ENCODE measurements at places on chromosomes 3 and 15.
A peak's percentile ranks its signal among the peaks of the same experiment; 100 is the strongest.

- DNase-seq = peak; percentile 62
These were observed 10.8 kb downstream of the EIF2AK4 start for GRCh38 chr15:39944726-39945125.

DNA sequence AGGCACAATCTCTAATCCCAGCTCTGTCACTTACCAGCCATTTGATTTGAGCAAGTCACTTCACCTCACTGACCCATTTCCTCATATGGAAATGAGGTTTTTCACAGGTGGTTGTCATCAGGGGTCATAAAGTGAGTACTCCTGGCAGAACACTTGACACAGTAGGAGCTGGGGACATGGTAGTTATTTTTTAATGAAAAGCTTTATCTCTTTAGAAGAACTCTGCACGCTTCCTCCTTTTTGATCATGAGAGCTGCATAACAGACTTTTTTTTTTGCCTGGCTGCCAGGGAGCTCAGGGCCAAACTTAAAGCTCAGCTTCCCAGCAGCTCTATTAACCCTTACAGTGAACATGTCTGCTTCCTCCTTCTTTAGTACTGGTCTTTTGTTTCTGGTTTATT, 8.4 kb downstream of the VWA5B2 start:
- DNase-seq = no peak

DNA sequence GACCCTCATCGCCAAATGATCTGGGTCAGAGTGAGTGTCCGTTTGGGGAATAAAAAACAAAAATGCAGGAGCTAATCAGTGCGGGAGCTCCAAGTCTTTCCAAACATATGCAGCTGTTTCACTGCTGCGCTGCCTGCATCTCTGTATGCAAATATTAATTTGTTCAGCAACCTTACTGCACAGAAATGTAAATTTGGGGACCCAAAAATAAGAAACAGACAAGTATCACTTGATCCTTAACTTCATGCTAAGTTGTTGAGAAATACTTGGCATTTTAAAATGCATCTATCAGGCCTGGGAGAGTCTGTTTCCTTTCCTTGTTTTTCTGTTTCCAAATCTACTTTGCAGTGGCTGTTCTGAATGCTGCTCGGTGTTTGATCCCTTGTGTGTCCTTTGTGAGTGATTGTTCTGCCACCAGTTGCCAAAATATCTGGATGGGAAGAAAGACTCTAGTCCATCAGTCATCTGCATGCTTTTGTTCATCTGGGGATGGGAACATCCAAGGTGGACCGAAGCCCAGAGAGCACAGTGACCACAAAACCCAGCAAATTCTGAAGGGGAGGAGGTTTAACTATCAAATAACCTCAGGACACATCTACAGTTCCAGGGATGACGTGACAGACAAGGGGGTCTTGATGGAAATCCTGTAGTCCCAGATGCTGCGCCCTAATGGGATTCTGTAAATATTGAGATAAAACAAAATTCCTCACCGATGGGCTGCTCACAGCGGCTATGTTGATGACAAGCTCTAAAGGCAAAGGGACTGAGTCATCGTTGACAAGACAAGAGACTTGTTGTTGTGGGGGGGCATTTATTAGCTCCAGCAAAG, 199.5 kb upstream of the WNT5A start:
- peak; percentile 28 for DNase-seq

DNA sequence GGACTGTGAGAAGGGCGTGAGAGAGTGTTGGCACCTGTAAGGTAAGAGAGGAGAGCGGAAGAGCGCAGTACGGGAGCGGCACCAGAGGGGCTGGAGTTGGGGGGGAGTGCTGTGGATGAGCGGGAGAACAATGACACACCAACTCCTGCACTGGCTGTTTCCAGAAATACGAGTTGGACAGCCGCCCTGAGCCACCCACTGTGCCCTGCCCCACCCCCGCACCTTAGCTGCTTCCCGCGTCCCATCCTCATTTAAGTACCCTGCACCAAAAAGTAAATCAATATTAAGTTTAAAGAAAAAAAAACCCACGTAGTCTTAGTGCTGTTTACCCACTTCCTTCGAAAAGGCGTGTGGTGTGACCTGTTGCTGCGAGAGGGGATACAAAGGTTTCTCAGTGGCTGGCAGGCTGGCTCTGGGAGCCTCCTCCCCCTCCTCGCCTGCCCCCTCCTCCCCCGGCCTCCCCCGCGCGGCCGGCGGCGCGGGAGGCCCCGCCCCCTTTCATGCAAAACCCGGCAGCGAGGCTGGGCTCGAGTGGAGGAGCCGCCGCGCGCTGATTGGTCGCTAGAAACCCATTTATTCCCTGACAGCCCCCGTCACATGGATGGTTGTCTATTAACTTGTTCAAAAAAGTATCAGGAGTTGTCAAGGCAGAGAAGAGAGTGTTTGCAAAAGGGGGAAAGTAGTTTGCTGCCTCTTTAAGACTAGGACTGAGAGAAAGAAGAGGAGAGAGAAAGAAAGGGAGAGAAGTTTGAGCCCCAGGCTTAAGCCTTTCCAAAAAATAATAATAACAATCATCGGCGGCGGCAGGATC, at the start of gene SOX2:
Gene SOX2 (plus strand): TSS at position 601 of the 811 bp plus-strand sequence. CDS start 436 bp downstream, outside the sequence.
- DNase-seq = peak; percentile 89

DNA sequence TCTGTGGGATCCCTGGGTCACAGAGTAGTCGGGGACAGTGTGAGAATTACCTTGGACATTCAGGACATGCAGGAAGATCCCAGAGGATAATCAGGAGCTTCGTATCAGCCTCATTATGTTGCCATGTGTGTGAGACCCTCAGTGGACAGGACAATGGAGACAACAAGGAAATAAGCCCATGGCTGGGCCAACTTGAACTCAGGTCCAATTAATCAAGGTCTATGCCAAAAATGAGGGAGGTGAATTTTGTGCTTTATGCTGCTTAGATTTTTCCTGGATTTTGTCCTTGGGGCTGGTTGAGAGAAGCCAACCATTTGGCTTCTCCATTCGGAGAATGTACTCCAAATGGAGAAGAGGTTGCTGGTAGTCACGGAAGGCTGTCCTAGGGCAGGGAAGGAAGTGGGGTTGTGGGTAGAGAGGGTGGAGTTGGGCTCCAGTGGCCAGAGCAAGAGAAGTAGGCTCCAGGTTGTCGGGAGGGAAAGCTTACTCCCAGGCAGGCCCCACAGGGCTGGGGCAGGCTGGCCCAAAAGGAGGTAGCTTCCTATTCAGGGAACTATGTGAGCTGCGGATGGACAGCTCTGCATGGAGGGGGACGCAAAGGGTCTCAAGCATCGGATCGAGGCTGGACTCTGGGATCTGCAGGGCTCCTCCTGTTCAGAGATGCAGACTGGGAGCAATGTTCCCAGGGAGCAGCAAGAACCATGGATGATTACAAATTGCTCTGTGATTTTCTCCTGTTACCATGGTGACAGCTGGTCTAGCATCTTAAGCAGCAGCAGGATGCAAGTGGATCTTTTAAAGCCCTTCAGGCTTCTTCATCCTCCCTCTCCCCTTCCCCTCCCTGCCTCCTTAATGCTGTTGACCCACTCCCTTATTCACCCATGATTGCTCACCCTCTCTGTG, 91.1 kb downstream of the WNT7A start:
- no peak for DNase-seq

- DNase-seq = no peak
These were observed 39.0 kb downstream of the GPR160 start for GRCh38 chr3:170076715-170077238.

DNA sequence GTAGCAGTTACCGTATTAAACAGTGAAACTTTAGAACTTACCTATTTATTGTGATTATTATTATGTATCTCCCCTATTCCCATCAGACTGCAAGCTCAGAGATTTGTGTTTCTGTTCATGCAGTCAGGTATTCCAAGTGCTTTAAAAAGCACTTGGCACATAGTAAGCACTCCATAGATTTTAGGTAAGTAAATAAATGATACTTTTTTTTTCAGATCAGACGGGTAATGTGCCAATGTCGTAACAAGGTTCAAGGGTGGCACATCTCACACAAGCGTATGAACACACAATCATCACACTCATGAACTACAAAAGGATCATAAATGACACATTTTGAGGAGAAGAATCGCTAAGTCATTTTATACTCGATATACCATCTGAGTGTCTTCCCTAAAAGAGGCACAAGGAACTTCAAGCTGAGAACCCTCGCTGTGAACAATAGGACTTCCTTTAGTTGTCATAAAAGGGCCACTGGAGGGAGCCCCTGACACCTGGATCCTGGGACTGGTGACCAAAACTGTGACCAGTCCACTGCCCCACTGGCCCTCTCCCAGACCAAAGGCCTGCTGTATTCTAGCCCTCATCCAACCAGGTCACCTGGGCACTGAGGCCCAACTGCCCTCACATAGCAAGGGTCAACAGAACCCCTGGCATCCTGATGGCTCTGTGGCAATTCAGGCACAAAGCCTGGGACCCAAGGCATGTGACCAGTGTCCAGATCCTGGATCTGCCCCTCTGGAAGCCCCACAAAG, 32.1 kb downstream of the KIF9 start:
- DNase-seq = no peak

DNA sequence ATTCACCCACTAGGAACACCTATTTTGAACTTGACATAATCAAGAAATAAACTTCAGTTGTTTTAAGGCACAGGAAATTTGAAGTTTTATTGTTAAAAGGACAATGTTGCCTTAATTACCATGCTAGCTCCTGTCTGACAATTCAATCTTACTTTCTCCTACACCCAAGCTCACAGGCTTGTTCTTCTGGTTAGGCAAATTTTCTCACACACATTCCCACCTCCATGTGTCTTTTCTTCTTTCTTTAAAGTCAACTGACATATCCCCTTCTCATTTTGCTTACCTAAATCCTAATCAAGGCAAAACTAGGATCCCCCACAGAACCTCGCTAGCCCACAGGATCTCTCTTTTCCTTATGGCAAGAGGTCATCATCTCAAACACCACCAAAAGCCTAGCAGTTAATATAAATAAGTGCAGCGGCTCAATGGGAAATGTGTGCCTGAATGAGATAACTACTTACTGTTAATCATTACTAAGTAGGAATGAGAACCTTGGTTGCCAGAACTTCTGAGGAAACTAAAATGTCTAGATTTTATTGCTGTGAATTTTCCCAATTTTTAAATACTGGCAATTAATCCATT, 189.3 kb downstream of the PLCH1 start:
- DNase-seq = no peak

DNA sequence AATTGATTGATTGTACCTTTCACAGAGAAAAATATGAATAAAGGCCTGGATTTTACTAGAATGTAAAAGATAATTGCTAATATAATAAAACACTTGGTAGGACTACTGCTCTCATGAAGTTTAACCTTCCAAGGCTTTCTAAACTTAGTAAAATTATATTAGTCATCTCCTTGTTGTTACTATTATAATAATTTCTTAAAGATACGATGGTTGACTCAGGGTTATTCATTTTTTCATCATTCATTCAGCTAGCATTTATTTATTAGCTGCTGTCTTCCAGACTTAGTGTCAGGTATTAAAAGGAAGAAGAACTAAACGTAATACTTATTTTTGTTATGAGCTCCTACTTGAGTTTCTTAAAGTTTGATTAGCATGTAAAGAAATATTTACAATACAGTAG, 771.6 kb upstream of the NR2F2 start:
- DNase-seq = no peak

DNA sequence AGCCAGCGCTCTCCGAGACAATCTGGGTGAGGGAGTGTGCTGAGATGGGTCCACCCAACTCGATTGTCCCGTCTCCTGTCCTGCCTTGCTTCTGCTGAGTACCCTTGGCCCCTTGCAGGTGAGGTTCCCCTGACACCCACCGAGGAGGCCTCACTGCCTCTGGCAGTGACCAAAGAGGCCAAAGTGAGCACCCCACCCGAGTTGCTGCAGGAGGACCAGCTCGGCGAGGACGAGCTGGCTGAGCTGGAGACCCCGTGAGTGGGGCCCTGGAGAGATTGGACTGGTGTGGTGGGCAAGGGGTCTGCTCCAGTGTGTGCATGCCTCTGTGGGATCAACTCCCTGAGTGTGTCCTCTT, 23.6 kb downstream of the NBEAL2 start:
- no peak for DNase-seq

DNA sequence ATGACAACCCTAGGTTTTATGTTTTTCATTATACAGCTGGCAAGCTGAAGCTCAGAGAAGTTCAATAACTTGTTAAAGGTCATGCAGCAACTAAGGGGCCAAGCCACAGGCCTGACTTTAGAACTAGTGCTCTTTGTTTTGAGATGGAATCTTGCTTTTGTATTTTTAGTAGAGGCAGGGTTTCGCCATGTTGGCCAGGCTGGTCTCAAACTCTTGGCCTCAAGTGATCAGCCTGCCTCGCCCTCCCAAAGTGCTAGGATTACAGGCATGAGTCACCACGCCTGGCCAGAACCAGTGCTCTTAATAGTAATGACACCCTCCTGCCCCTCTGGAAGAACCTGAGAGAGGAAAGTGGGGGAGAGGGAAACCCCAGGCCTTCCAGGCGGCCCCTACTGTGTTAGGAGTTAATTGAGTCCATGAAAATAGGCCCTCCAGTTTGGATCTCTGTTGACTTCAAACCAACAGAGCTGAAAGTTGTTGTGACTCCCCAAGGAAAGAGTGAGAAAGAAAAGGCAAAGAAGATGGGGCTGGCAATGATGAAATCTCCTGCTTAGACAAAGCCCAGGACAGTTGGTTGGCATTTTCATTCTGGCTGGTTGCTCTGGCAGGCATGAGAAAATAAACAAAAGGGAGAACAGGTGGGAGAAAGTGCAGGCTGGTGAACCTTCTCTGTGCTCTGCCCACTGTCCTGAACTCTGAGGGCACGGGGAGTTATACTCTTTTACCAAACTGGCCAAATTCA, 3.6 kb upstream of the PRRT3 start:
- no peak for DNase-seq

- DNase-seq = no peak
These were observed 639.8 kb downstream of the MAGI1 start for GRCh38 chr3:65398953-65399352.

- peak; percentile 51 for DNase-seq
These were observed 788 bp upstream of the DLG1 start for GRCh38 chr3:197298945-197299854.

- DNase-seq = no peak
These were observed 223.6 kb upstream of the TBL1XR1 start for GRCh38 chr3:177420651-177421480.

GRCh38 chr3:160061525-160061924, 72.9 kb downstream of the IL12A start:
- no peak for DNase-seq

GRCh38 chr3:112965656-112966055, 9.2 kb downstream of the CD200R1 start:
- DNase-seq = no peak

DNA sequence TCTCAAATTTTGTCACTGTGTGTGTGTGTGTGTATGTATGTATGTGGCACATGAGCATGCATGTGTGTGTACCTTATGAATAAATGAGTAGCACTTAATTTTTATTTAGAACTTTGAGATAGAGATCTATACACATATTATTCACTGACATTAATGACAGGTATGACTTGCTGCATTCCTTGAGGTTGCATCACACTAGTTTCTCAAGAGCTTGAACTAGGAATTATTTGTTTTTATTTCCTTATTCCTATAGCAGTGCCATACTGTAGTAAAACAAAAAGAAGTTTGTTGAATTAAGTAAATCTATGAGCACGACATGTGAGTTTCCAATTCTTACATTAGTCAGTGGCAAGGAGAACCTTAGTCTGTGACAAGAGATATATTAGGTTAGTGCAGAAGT, 943.9 kb downstream of the ROBO1 start:
- no peak for DNase-seq

GRCh38 chr3:124504332-124505059, 225.8 kb upstream of the UMPS start:
- DNase-seq = peak; percentile 66
